ENCODE measurements at places on chromosomes 2 and 18.

DNA sequence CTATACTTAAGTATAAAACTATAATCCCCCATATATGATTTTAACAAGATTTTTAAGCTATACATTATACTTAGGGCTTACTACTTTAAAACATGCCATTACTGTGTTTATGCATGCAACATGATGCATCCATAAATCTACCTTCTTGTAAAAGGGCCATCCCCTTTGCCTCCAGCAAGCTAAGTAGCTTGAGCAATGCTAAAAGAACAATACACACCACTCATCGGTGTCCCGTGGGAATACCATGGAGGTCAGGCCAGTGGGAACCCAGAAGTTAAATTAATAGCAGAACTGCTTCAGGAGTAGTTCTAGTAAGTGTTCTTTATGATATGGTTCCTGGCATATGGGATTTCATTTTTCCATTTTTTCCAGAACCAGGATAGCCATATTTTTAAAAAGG lies 37.8 kb downstream of the SH3RF3 start:
- no peak for DNase-seq

DNA sequence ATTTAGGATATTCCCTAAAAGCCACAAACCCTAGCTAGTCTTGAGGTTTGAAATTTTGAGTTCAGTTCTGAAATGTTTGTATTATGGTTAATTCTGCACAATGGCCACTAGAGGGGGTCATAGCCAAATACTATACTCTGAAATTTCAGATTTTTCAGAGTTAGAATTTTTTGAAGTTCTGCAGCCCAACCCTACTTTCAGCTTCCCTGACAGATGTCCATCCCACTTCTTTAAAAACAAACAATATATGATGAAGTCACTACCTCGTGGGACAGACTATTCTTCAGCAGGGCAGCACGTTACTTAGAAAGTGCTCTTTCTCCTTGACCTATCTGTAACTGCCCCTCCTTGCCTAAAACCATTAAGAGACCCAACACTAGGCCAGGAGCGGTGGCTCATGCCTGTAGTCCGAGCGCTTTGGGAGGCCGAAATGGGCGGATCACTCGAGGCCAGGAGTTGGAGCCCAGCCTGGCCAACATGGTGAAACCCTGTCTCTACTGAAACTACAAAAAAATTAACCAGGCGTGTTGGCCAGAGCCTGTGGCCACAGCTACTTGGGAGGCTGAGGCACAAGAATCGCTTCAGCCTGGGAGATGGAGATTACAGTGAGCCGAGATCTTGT lies 48.2 kb upstream of the PAPOLG start:
- no peak for DNase-seq

DNA sequence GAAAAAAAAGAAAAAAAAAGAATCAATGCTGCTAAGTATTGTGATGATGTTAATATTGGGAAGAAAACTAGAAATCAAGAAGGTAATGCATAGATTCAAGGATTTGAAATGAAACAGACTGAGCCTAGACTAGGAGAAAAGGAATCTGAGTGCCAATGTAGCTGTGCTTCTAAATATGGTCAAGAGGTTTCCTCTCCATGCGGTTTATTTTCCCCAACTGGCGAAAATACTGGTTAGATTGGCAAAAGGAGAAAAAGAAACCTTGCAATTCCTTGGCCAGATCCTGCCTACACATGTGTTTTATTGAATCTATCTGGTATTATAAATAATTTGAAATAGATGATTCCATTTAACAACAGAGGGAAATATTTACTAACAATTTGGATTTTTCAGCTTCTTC lies 5.7 kb downstream of the SCN3A start:
- DNase-seq = no peak

DNA sequence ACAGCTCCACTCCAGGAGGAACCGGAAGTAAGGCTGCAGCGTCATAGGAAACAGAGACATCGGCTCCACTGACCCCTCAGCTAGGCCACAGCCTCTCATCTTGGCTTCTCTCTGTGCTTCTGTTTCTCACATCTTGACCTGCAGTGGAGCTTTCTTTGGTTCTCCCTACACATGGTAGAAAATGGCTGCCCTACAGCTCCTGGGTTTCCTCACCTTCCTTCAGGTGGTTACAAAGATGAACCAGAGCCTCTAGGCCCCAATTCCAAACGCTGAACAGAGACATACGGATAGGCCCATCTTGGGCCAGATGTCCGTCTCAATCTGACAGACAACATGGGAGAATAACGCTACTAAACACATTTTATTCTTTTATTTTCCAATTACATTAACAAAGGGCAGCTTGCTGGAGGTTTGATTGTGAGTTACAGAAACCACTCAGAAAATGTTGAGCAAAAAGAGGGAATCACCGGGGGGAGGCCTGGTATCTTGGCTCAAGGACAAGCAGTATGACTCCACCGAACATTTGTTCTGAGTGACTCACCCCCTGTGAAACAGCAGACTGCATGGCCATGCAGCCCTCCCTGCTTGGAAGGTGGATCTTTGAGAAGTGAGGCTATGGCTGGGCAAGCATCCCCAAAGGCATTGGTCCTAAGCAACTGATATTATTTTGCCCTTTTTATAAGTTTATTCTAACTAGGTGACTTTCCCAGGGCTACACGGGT lies 303.5 kb downstream of the CDCA7 start:
- DNase-seq = no peak

GRCh38 chr2:275466-275865 lies 10.7 kb downstream of the ACP1 start:
- no peak for DNase-seq

- no peak for DNase-seq
These were observed 85.3 kb downstream of the LDLRAD4 start for GRCh38 chr18:13303756-13304364.

DNA sequence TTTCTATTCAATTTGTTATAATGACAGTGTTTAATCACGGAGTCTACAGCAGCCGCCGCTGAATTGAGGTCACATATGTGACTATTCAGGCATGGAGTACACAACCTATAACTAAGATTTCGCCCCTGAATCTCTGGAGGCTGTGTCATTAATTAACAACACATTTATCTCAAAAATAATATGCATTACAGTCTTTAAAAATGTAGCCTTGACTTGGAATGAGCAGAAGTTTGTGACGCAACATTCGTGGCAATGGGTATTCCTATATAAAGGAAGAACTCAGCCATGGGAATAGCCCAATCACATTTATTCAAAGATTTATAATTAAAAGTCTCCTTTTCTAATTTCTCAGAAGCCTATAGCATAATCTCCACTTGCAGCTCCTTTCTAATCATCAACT lies 60.6 kb upstream of the LYPD1 start:
- no peak for DNase-seq

GRCh38 chr18:3757361-3757760 lies 307.4 kb downstream of the TGIF1 start:
- no peak for DNase-seq

DNA sequence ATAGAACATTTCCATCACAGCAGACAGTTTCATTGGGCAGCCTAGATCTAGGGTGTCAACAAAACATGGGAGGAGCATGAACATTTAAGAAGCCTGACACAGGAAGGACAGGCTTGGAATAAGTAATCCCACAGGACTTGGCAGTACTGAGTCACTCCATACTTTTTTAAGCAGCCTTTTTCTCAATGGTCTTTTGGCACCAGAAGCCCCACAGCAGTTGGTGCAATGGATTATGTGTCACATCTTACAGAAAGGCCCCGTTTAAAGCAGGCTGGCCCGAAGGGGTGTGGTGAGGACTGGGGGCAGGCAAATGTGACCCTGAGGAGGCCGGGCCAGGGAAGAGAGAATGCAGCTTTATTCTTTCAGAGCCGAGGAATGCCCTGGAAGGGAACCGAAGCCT lies 26.6 kb downstream of the SPTBN1 start:
- DNase-seq = no peak

DNA sequence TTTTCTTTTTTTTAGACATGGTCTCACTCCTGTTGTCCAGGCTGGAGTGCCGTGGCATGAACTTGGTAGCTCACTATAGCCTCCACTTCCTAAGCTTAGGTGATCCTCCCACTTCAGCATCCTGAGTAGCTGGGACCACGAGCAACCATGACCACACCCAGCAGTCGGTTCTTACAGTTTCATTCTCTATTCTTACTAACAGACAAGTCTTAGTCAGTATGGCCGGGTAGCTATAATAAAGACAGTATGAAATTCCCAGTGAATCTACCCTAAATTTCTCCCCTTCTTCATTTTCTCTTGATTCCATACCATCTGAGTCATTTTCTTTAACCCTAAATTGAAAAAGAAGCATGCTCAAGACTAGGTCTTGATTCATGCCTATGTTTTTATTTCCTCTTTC lies 775.3 kb upstream of the NRXN1 start:
- DNase-seq = no peak

DNA sequence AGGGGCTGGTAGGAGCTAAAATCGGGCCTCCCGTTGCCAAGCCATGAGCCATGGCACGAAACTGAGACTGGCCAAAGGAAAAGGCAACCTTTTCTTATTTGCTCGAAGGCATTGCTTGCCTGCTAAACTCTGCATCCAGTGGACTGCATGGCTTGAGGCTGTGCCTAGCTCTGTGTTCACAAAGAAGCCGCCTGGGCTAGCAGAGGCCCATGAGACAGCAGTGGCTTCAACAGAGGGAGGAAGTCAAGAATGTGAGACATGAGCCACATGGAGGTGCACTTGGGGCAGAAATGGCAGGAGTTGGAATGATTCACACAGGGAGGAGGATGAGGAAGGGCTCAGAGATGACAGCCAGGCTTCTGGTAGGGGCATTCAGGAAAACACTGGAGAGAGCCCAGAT lies 33.5 kb downstream of the TPRKB start:
- DNase-seq = no peak

- no peak for DNase-seq
These were observed 51.8 kb downstream of the COA5 start for GRCh38 chr2:98556344-98557033.

DNA sequence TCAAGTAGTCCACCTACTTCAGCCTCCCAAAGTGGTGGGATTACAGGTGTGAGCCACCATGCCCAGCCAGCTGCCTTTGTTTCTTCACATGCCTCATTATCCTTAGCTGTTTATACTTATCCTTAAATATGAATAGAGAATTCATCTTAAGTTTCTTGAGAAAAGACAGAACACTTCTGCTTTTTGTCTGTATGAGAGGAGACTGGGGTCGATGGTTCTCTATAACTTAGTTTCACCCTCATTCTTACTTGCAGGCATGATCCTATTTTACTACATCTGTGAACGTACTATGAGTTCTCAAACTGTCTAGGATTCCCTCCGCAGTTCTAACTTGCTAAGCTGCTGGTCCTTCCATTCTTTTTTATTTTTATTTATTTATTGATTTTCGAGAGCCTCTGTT lies 20.4 kb downstream of the PPM1B start:
- DNase-seq = peak; percentile 31

DNA sequence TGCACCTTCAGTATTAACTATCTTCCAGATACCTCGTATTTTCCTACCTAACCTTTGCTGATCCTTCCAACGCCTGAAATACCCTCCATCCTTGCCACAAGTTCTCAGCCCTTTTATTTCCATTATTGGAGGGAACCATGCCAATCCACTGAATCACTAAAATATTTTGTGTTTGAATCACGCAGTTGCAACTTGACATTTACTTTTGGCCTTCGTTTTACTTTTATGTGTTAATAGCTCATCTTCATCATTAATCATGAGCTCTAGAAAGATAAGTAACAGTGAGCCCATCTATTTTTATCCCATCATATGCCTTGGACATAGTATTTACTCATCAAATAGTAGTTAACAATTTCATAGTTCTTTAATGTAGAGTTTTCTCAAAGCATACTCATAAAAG lies 463.2 kb downstream of the THSD7B start:
- no peak for DNase-seq

DNA sequence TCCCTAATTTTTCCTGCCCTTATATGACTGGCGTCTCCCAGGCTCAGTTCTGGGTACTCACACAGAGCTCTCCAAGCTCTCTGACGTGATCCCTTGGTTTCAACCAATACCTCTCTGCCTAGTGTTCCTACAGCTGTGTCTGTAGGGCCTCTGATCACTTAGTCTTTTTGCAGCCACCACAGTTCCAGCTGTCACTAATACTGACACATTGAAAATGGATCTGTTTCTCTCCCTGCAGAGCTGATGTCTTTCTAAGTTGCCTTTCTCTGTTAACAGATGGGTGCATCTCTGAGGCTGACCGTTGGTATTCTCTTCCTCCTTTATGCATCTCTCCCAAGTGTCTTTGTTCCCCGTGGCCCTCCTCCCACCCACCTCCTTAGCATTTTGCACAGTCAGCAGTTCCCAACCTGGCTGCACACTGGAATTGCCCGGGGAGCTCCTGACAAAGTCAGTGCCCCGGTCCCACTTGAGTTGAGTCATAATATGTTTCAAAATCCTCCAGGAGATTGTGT lies 62.5 kb downstream of the CERS6 start:
- no peak for DNase-seq

- DNase-seq = no peak
These were observed 14.9 kb downstream of the ATOH8 start for GRCh38 chr2:85768713-85769112.

DNA sequence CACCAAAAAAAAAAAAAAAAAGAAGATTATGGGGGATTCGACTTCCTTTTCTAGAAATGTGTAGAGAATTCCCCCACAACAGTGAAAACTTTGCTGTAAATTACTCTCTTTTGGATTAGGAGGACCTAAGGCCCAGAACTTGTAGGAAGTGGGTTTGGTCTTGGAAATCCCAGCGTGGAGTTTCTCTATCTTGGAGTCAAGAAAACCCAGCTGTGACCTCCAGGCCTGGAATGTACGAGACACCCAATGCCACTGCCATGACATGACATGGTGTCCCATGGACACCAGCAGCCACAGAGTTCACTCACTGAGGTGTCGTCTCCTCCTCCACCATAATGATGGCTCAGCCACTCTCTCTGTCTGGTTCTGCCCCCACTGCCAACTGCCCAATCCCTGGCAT lies 202.3 kb downstream of the ALPK2 start:
- no peak for DNase-seq

DNA sequence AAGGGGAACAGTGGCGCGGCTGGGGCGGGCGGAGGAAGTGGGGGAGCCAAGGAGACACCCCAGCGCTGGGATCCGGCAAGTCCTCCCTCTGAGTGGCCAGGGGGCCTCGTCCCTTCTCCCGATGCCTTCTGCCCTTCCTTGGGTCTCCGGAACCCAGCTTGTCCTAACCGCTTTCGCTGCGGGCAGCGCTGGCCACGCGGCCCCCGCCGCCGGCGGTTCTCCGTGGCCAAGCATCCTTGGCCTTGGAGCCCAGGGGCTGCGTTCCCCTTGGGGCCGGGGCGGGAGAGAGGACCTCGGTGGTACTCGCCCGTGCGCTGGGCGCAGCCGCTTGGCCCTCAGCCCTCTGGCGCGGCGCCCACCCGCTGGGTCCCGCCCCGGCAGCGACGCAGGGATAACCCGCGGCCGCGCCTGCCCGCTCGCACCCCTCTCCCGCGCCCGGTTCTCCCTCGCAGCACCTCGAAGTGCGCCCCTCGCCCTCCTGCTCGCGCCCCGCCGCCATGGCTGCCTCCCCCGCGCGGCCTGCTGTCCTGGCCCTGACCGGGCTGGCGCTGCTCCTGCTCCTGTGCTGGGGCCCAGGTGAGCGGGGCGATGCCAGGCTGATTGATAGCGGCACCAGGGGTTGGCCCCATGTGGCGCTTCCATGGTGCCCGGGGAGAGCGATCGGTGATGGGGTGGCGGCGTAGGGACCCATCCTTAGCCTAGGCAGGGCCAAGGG lies 128.7 kb downstream of the UXS1 start:
- DNase-seq = no peak
